NCI-H1417 (cell line): ENCODE measurements at places on chromosomes 12 and 14.

DNA sequence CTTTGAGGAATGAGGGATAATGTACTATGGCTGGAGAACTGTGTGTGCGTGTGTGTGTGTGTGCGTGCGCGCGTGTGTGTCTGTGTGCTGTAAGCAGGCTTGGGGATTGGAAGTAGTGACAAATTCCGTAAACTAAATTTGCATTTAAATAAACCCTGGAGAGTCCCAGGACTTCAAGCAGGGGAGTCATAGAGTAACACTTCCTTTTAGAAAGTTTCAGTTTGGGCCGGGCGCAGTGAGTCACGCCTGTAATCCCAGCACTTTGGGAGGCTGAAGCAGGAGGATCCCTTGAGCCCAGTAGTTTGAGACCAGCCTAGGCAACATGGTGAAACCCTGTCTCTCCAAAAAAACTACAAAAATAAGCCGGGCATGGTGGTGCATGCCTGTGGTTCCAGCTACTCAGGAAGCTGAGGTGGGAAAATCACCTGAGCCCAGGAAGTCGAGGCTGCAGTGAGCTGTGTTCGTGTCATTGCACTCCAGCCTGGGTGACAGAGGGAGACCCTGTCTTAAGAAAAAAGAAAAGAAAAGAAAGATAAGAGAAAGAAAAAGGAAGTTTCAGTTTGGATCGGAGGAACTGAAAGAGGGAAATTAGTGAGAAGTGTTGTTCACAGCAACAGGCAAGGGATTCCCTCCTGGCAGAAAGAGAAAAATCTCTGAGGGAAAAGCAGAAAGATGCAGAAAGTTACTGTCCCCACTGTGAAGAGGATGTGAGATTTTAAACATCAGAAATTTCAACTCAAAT lies 222.7 kb upstream of the SOX5 start:
- DNase-seq = no peak

DNA sequence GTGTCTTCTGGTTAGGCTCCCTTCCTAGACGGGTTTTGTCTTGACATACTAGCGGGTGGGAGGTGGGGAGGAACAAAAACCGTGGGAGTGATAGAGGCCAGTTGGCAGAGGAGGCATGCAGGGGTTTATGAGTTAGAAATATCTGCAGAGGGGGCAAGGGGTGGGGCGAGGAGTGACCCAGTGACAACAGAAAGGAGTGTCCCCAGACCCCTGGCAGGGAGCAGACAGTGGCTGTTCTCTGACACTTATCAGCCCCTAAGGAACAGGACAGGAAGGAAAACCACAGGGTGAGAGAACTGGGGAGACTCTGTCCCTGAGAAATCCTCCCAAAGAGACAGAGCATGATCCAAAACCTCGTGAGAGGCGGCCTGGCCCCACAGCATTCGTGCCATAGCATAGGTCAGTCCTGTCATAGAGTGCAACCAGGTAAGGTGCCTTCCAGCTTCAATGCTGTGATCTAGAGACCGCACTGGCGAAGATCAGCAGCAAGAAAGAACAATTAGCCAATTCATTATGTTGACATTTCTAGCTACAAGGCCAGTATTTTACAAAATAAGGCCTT lies 141.4 kb downstream of the CRADD start:
- DNase-seq = no peak

DNA sequence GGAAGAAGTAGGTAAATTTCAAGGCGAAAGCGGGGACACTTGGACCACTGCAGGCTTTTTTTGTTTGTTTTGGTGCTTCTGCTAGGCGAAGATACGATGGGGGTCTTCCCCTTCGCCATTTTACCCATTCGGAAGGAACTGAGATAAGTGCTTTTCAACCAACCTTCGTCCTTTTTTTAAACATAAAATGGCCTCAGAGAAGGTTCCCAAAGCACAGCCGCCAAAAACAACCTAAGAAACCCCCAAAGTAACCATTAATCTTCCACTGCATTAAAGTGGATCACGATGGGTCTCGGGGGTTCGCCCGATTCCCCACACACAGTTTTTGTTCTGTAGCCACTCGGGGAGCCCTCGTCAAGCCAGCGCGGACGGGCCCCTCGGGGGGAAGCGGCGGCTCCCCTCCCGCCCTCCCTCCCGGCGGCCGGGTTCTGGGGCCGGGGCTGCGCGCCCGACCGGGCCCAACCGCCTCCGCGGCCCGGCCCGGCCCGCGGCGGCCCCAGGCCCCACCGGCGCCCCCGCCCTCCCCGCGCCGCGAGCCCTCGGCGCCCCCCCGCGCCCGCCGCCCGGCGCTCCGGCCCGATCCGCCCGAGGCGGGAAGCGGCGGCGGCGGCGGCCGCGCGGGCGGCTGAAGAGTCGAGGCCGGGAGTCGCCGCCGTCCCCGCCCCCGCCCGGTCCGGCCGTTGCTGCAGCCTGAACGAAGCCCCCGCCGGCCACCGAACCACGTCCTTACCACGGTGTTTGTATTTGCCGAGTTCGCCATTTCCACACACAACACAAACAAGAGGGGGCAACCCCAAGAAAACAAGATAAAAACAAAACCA lies 790 bp downstream of the GTF2A1 start:
- DNase-seq = peak; percentile 83

GRCh38 chr12:6367065-6367968 lies 8.0 kb downstream of the SCNN1A start:
- no peak for DNase-seq
